ENCODE measurements at places on chromosomes 6 and 20.
A peak's percentile ranks its signal among the peaks of the same experiment; 100 is the strongest.

DNA sequence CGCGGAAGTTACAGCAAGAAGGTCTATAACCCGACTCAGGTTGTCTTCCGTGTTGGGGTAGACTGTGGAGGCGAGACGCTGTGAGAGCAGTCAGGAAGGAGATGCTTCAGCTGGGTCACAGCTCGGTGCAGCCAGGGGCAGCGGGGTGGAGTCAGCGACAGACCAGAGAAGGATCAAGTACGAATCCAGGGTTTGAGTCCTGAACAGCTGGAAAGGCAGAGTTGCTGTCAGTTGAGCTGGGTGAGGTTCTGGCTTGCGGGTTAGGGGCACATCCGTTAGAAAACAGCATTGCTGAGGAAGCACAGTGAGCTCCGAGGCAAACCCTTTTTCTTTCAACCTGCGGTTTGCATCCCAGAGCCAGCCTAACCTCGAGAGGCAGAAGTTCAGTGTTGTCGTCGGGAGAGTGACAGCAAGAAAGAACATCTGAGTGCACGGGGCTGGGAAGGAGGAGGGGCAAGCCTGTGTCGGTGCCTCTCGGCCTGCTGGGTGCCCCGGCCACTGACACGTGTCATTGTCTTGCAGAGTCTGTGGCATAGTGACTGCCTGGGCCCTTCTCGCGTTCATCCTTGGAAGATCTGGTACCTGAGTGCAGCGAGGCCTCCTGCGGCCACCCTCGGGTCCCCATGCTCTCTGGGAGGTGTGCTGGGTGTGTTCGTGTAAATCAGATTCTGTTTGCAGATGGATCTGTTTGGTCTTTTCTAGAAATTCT, 20.0 kb downstream of the PNLDC1 start:
- no peak for DNase-seq

- peak; percentile 19 for DNase-seq
These were observed 1567.8 kb upstream of the DEFB115 start for GRCh38 chr20:29689411-29690225.

DNA sequence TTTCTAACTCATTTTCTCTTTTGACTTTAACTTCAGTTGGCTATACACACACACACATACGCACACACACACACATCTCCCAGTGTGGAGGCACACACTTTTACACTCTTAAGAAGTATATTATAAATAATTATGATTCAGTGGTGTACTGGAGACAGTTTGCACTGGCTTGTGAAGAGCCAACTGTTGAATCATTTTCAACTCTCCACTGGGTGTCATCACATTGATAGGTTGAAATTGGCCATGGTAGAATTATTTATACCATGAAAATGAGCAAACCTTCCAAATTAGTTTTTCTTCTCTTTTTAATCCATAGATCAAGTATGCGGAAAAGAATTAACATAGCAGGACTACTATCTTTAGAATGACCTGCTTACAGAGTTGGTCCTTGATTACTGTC, 407.1 kb downstream of the BMP2 start:
- DNase-seq, result no peak

- peak; percentile 42 for DNase-seq
These were observed 7.1 kb downstream of the L3MBTL1 start for GRCh38 chr20:43514648-43514999.

DNA sequence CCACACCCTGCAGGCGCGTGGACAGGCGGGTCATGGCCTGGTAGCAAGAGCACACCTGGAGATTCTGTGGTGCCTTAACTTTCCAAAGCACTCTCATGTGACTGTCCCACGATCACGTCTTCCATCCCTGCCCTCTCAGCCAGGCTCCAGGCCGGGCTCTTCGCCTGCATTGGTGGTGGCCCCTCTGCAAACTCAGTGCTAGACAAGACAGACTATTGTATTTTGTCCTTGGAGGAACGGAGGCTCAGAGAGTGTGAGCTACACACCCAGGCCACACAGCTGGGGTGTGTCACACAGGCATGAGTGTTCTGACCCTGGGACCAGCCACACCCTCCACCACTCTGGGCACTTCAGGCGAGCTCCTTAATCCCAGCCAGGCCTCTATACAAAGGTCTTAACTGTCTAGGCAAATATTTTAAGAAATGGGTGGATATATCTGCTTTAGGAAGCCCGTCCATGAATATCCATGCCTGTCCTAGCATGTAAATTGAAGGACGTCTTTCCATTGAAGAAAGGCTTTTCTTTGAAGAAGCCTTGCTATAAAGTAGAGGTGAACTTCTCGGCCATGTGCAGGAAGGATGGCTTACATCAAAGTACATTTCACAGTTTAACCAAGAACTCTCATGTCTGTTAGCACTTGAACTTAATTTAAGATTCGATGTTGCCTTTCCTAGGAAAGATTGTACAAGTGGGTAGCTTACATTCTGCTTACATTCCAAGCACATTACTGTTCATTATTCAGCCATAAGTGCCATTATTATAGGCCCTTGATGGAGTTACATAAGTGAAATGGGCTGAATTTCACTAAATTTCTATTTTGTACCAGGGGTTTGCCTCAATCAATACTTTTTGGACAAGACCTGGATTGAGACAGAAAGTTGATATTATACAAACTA, 263.9 kb downstream of the DLL1 start:
- DNase-seq, result no peak

DNA sequence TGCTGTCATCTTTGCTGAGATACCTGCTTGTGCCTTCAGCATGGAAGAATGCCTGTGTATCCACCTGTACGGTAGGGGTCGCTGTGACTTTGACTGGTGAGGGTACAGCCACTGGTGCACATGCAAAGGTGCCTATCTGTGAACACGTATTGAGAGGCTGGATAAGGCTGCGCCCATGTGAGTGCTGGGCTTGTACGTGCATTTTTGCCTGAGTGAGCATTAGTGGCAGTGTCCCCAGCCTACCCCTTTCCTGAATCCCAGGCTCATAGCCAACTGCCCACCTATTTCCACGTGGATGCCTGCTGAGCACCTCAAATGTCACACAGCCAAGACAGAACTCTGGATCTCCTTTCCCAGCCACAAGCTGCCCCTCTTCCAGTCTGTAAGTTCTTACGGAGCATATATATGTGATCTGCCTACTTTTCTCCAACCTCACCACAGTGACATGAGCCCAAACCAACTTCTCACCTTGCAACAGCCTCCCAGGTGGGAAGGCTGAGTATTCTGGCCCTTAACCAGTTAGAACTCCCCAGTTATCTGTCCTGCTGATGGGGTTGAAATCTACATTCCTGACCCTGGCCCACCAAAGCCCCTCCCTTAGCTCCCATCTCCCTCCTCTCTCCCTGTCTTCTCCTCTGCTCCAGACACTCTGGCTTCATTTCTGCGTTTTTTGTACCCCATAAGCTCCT, 1.1 kb upstream of the SLC2A10 start:
- no peak for DNase-seq

- DNase-seq, result no peak
These were observed 404.4 kb upstream of the GJE1 start for GRCh38 chr6:141728330-141728729.

- peak; percentile 76 for DNase-seq
These were observed 284.7 kb upstream of the TAB2 start for GRCh38 chr6:149032599-149033405.

DNA sequence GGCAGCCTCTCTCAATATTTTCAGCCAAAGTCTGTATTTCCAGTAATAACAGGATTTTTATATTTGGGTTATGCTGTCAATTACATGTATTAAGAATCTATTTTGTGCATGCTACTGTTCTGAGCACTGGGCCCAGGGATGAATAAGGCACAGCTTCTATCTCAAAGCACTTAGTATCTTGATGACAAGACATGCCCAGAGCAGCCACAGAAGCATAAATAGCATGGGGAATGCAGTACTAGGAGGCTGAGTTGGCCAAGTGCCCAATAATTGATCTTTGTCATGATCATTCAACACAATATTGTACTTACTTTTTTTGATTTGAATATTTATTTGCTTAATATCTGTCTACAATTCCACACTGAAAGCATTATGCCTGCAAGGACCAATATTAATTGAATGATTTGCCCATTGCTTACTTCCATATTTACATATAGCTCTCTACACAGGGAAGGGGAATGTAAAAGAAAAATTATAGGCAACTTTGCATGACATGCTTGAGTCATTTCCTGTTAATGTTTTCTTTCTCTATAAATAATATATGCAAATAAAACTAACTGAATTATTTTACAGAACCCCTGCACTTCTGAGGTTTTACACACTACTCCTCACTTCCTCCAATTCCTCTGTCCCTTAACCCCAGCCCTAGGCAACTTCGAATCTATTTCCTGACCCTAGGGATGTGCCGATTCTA, 298.9 kb upstream of the BMP2 start:
- DNase-seq, result no peak

GRCh38 chr6:92684386-92684785, 735.0 kb downstream of the EPHA7 start:
- no peak for DNase-seq

DNA sequence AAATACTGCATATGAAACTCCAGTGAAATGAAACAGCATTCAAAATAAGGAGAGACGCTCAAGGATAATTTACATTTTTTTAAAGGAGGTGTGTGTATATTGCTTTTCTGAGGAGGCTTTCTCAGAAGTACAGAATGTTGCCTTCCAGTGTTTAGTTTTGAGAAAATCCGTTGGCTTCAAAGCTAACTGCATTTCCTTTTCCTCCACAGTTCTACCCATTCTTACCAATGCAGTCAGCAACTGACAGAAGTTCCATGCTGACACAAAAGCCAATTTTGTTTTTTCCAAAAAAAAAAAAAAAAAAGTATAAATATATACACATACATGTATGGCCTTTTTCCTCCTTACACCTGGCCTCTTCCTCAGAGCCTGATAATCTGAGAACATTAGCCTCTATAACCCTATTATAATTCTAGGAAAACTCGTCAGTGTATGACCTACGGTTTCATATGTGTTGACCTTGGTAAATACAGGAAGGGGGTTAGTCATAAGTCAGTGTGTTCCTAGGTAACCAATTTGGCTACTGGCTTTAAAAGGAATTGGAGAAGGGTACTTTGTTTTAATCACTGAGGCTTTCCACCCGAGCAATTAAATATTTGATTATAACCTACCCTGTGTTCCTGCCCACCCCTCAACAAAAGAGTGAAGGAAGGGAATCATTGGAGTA, 24.2 kb downstream of the MGME1 start:
- DNase-seq, result no peak

- DNase-seq, result no peak
These were observed 149.4 kb upstream of the NOX3 start for GRCh38 chr6:155604991-155605390.

- DNase-seq, result no peak
These were observed 151.2 kb upstream of the BEND3 start for GRCh38 chr6:107266563-107266962.

GRCh38 chr6:29790626-29791025, 37.0 kb upstream of the HLA-G start:
- no peak for DNase-seq

DNA sequence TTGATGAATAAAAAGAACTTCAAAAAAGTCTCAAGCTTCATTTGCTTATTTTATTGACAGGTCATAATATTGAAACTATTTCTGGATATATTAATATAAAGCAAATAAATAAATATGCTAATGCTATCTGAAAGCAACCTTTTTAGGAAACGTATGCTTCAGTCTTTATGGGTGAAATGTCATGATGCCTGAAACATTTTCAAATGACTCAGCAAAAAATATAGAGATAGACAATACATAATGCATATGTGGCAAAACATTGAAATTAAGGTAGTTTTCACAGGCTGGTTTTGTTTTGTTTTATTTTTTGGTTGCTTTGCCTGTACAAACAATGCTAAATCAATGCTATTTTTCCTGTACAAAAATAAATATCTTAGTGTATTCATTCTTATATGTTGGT, 194.4 kb upstream of the PLCB4 start:
- DNase-seq, result no peak

DNA sequence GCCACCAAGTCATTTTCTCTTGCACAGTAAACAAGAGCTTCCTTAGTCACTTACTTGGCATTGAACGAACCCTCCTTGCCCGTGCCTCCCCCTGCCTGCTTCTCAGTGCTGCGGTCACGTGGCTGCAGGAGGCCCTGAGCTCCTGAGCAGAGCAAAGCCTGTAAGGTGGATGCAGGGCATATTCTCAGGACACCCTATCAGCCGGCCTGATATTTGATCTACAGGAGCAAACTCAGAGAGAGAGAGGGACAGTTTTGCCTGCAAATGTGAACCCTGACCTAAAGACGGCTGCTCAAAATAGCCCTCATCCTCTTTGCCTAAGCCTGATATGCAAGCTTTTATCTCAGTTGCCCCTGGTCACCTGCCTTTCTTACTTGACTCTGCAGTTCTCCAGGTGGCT, 93.0 kb upstream of the POPDC3 start:
- DNase-seq, result peak; percentile 12

DNA sequence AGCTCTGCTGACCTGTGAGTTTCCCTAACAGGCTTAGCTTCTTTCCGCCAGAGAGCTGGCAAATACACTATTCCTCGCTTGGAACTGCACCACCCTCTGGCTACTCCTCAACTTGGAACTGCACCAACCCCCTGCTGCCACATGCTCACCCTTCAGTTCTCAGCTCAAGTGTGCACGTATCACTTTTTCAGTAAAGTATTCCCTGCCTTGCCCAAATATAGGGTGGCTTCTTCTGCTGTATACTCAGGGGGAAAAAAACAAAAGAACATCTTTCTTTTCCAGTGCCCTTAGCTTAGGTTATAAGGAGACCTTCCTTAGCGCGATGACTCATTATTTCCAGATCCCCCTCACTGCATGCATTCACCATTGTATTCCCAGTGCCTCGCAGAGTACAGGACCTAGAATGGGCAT, 21.2 kb downstream of the GNAS-AS1 start:
- DNase-seq, result no peak

- no peak for DNase-seq
These were observed 99.5 kb upstream of the ZNFX1 start for GRCh38 chr20:49377326-49377725.

GRCh38 chr6:136641166-136641565, 90.9 kb upstream of the MAP7 start:
- no peak for DNase-seq

DNA sequence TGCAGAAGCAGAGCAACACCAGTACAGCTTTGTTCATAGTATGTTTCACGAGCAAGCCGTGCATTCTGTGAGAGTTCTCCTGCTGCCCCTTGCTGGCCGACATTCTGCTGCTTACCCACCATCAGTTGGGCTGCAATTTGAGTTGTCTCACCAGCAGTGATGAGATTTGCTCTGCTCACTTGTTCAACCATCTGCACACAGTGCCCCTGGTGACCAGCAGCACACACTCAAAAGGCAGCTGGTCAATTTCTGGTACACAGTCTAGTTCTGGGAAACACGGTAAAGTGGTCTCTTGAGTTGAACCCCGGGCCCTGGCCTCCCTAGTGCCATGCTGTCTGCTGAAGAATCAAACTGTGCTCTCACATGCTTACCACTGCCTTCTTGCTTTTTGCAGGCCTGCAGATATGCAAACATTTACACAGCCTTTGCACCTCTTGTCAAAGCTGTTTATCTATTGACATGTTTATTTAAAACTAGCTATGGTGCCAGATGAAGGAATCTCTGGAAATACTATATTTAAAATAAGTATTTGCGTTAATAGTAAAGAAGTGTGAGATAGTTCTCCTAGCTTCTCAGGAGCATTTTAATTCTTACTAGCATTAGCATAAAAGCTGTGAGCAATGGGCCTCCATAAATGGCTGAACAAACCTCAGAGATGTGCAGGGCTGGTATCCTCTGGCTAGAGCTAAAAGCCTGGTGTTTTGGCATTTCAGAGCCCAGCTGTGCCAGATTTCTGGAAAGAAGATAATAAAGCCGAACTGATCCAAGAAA, 234.3 kb downstream of the ARHGAP18 start:
- DNase-seq, result no peak

GRCh38 chr6:5786321-5786968, 220.3 kb downstream of the NRN1 start:
- no peak for DNase-seq

- DNase-seq, result peak; percentile 10
These were observed 14.0 kb downstream of the SMLR1 start for GRCh38 chr6:130841128-130841728.
